Stimulated activated CD4-positive, alpha-beta T cell treated with anti-CD3 and anti-CD28 coated beads, TNF-alpha, amount 100 ng/mL, for 1 hour (primary cell): ENCODE measurements at places on chromosomes 6 and 20.

DNA sequence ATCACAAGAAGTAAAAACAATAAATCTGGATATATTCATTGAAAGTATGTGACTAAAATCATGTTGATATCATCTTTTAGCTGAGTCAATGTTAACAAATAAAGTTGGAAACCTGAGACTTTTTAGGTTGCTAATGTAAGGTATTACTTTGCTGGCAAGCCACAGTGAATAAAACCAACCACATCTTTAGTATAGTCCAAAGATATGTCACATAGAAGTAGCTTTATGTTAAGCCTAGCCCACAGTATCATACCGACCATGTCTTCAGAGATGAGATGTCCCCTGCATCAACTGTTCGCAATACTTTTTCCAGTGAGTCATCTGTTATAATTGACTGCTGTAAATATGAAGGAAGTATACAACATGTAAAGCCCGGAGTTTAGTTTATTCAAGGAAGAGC is 107.6 kb upstream of the MCHR2 start:
- no peak for DNase-seq

- DNase-seq = no peak
Observed at GRCh38 chr6:13534536-13534935, 39.9 kb upstream of the SIRT5 start.

- no peak for DNase-seq
Observed at GRCh38 chr20:62841705-62842212, 19.9 kb downstream of the TCFL5 start.

- DNase-seq = no peak
Observed at GRCh38 chr6:126148853-126149252, 162.5 kb downstream of the TRMT11 start.

DNA sequence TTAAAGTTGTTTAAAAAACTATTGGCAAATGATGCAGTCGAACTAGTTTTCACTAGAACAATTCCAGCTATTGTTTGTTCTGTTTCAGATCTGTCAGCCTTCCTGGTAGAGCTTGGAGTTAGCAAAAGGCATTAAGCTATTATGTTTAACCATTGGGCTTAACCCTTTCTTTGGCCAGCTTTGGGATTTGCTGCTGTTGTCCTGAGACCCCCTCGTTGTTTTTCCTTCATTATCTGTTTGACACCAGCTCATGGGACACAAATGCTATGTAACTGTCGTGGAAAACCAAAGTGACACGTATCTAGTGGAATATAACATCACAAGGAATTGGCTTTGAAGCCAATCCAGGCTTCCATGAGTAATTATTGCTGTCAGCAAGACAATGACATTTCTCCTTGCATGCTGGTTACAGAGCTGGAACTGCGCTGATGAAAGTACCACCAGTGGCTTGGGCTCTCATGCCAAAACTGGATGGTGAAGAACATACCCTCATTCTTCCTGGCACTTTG is 96.0 kb downstream of the EYA2 start:
- DNase-seq = no peak

- DNase-seq = no peak
Observed at GRCh38 chr20:41314386-41314785, 3.1 kb downstream of the ZHX3 start.

GRCh38 chr6:121730616-121731015 is 295.2 kb downstream of the GJA1 start:
- DNase-seq = no peak

DNA sequence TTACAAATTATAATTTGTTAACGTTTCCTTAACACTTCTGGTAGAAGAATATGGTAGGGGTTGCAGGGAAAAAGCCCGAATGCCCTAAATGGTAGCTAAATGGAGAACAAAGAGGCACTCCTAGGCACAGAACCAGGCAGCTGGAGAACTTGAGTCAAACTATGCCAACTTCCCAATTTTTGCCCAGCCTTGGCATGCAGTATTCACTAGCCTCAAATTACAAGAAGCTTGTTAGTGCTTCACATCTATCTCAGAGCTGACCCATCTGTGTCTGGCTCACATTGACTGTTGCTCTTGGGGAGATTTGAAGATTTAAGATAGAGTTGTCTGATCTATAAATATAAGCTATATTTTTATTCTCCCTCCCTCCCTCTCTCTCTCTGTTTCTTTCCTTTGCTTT is 19.4 kb upstream of the LRFN2 start:
- DNase-seq = no peak

DNA sequence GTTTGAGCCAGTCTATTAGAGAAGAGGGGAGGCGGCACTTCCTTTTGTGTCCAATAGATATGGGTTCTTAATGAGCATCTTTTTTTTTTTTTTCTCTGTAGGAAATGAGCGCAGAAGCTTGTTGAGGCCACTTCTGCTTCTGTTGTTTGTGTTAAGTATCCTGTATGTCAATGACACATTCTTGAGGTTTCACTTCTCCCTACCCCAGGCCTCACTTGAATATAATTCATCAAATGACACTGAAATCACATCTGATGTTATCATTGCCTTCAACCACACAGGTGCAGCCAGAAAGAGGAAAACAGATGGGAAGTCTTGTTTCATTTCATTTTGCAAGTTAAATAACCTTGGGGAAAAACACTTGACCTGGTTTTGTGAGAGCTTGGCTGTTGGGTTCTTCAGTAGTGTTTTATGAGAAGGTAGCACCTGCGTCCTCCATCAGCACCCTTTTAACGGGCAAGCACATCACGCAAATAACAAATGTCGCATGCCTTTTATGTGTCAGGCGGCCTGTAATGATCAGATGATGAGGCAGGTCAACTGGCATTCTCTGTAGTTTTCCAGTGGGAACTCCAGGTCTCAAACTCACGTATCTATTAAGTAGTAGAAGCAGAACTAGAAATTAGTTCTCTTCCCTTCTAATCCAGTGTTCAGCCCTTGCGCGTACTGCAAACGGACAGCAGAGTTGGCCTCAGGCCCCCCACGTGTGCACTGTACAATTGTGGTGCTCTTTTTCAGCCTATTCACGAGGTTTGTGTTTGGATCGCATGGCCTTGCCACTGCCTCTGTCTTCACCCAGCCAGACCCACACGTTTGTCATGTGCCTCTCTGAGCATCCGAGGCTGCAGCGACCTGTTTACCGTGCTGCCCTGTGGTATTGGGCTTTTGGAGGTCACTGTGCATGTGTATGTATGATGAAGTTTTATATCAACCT is 23.5 kb downstream of the PLEKHG1 start:
- no peak for DNase-seq

DNA sequence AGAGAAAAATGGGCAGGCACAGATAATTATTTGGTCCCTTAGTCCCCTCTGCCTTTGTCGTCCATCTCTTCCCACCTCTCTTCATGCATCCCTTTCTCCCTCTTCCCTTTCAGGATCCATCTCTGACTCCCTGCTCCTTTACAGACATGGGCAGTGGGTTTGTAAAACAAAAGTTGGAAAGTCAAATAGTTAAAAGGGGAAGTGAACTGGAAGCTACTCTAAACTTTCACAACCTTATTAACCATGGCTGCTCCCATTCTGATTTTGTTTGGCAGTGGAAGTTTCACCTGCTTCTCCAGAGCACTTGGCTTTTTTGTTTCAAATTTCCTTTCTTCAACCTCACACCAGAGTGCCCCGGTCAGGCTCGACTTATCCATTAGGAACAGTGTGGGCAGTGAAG is 1.2 kb downstream of the HLA-DQA2 start:
- no peak for DNase-seq

DNA sequence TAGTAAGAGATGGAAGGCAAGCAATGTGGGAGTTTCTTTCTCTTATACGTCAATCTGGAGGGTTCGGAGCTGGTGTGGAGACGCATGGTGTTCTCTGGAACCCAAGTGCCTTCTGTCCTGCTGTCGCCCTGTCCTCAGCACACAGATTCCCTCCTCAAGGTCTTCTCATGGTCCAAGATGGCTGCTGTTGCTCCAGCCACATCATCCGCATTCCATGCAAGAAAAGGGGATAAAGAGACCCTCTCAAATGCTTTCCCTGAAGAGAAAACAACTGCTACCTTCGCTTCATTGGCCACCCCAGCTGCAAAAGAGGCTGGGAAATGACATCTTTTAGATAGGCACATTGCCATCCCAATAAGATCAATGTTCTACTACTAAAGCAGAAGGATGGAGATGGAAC is 151.2 kb downstream of the ANKRD60 start:
- no peak for DNase-seq

- no peak for DNase-seq
Observed at GRCh38 chr20:20065361-20065760, 13.0 kb downstream of the CFAP61 start.

DNA sequence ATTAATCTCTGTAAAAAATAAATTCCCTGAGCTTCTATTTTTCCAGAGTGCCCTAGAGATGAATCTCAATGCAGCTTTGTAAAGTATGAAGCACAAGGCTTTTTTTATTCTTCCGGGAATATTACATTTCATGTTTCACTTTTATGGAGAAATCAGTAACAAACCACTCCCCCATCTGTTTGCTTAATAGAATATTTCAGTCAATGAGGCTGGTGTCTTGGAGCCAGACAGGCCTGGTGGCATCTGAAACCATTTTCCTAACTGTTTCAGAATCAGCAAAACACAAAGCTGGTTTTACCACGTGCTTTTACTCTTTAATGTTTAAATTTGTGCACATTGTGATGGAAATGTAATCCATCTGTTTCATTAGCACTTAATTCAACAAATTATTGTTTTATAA is 400.8 kb upstream of the HSF2 start:
- no peak for DNase-seq

DNA sequence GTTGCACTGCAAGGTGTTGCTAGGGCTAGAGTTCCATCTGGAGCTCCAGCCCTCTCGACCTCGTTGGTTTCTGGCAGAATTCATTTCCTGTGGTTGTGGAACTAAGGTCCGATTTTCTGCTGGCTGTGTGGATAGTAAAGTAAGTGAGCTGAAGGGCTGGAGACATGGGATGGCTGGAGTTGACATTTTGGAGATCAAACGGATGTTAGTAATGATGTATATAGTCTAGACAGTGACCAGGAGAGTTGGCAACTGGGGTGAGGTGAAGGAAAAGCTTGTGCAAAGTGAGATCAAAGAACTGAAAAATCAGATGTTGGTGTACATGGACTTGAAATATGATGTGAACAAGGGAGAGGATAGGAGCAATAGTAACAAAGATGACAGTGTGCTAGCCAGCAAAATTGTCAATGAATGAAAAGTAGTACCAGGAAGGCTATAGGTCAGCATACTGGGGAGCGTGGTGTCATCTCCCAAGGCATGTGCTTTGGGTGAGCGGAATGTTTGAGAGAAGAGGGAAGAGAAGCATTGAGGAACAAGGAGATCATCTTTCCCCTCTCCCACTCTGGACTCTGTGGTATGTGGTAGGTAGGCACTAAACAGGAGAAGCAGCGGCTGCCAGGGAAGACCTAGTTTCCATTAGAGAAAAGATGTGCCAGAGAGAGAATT is 7.8 kb downstream of the QRSL1 start:
- DNase-seq = no peak

- no peak for DNase-seq
Observed at GRCh38 chr6:71396410-71396801, 107.8 kb downstream of the OGFRL1 start.

GRCh38 chr20:53502820-53503219 is 90.8 kb downstream of the ZNF217 start:
- DNase-seq = no peak

DNA sequence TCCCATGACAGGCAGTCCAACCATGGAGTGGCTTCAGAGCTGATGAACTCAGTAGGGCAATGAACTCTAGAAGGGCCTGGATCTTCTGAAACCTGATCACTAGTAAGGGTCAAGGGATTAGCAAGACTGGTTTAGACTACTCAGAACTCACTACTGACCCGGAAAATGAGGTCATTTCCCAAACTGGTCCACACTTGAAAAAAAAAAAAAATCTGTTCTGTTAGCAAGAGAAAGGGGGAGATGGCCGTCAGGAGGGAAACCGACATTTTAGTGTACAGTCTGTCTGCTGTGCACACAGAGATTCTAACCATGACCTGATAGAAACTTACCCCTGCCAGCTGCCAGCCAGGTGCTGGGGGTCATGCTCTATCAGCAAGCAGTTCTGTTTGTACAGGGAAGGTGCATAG is 262.4 kb upstream of the AGPAT4 start:
- DNase-seq = no peak

DNA sequence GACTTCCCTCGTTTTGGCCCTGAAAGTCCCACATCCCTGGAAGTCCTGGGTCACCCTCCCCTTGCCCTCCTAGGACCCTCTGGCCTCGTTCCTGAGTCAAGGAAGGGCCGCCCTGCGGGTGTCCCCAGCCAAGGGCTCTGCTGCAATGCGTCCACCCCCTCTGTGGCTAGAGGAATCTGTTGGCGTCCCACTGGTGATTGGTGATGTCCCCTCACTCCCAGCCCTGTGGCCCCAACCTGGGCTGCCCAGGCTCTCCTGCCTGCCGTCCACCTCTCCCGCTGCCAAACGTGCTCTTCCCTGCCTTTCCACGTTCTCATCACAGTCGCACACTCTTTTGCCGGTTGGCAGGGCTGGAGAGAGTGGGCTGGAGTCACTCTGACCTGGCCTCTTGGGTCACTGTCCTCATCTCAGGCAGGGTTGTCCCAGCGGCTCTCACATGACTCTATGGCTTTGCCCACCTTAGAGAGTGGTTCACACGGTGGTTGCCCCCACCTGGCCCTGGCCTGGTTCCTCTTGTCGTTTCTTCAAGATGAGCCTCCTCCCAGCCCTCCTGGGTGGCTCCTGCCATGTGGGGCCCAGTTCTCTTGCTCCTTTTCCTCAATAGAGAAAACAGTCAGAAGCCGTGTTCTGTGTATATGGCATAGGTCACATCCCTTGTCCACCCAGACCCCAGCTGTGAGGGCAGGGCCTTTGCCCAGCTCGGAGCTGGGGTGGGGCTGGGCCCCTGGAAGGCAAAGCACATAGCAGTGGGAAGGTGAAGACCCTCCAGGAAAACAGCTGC is 100.9 kb downstream of the TMEM242 start:
- no peak for DNase-seq

DNA sequence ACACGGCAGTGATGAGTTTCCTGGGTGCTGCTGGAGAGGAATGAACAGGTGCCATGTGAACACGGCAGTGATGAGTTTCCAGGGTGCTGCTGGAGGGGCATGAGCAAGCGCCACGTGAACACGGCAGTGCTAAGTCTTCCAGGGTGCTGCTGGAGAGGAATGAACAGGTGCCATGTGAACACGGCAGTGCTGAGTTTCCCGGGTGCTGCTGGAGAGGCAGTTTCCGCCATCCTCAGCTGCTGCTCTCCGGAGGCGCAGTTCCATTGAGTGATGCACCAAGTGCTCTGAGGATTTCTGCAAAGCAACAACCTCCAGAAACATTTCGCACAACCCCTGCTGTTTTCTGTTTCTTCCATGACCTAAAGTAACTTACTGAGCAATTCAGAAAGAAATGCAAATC is 155.4 kb downstream of the SMOC2 start:
- DNase-seq = no peak
